ENCODE measurements at places on chromosomes 12 and 14. TPM values are rescaled to one million over a fixed set of nuclear protein-coding genes. Genes with fewer than 3 reads are reported as not detected.

The PEBP1 gene
- 140 TPM for total RNA-seq

GRCh38 chr12:49762468-49762847, 21.1 kb downstream of the TMBIM6 start:
- H3K27me3 ChIP-seq, result no peaks in the 10 kb centered on the region
- no peak for DNase-seq
- H3K4me1 ChIP-seq, result peaks cover 37% of the 10 kb centered on the region
- no peak overlapping the region for H3K27ac ChIP-seq

GRCh38 chr14:22531451-22532344, 57.3 kb downstream of the DAD1 start:
- peaks cover 71% of the 10 kb centered on the region for H3K36me3 ChIP-seq
- peaks cover 93% of the 10 kb centered on the region for H3K4me1 ChIP-seq
- H3K27me3 ChIP-seq, result no peaks in the 10 kb centered on the region
- H3K27ac ChIP-seq, result peak overlapping the region; percentile 45
- no peak for DNase-seq

DNA sequence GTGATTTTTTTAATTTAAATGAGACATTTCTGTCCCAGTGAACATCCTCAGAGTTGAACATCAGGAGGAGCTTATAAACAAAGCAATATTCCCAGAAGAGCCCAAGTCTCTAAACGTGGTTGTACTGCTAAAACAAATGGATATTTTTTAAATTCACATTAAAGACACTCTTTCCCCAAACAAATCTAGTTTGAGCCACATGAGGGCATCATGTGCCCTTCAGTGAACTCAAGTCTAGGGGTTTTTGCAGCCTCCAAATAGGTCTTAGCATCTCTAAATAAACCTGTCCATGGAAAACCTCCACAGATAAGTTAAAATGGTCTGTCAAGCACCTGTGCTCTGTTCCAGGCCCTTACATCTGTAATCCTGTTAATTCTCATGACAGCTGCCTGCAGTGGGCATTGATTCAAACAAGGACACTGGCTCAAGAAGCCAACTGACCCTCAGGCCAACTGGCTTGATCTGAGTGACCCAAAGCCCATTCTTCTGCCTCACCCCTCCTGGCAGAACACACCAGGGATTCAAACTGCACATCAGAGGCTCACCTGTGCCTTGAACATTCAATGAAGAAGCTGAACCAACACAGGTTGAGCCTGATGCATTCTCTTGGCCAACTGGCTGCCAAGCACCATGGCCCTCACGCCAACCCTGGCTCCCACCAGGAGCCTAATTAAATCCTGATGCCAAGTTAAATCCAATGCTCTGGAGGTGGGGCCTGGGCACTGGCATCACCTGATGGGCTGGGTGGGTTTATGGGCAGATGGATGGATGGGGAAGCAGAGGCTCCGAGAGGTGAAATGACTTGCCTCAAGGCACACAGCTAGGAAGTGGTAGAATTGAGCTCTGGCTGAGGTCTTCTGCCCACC, 8.6 kb downstream of the ISCU start:
- H3K4me3 ChIP-seq, result no peak overlapping the region
- no peak overlapping the region for H3K27ac ChIP-seq
- H3K36me3 ChIP-seq, result peaks cover 27% of the 10 kb centered on the region

The CYP46A1 gene
- total RNA-seq, result 0.07 TPM

Measured in CD8-positive, alpha-beta memory T cell (primary cell).